ENCODE measurements at places on chromosomes 7 and 10.

- no peak for DNase-seq
Observed at GRCh38 chr10:70714951-70715350, 42.6 kb downstream of the ADAMTS14 start.

GRCh38 chr7:116836048-116836447 is 26.3 kb upstream of the CAPZA2 start:
- no peak for DNase-seq

DNA sequence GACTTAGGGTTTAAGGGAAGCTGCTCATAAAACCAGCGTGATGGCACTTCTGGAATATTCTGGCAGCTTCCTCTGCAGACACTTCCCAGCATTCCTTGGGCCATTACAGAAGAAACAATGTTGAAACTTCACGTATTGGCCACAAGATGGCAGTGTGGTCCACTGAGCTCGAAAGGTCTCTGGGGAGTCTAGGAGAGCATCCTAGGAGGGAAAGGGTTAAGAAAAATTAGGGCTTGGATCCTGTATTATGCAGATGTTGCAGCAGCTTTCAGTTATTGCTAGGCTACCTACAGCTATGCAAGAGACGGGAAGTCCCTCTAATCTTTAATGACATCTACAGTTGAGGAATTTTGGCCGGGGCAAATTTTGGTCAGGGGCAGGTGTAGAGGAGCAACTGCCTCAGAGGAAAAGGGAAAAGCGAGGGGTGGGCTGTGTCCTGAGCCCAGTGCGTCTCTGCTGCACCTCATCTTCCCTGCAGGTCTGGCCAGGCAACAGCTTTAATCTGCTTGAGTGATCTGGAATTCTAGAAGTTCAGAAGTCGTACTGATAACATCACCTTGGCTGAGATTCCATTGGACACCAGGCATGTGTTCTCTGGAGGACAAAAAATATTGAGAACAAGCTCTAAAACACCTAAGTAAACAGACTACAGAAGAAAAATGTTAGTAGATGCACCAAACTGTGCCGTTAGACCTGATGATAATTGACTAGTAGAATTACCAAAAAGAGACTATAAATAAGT is 220.8 kb upstream of the PRSS58 start:
- peak; percentile 42 for DNase-seq

- no peak for DNase-seq
Observed at GRCh38 chr7:36898186-36898585, 173.9 kb upstream of the AOAH start.

DNA sequence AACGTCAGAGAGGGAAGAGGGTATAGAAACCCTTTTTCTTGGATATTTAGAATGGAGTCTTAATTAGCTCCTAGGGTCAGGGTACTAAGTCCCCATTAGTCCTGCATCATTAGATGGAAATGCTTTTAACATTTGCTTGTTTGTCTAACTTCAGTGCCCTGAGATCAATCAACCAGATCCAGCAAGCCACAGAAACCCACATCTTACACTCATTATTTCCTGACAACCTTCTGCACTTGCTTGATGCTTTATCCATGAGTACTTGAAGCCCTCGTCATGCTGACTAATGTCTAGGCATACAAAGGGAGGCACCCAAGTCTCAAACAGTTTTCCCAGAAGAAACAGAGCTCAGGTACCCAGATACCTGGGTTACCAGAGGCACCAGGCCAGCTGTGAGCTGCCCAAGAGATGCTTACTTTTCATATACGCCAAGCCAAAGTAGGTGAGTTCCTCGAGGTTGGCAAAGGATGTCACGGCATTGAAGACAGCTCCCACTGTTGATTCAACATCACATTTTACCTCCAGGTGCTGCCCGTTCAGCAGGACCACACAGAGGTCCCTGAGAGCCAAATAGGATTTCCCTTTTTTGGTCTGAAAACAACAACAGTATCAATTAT is 42.7 kb downstream of the FRMPD2 start:
- DNase-seq = no peak

GRCh38 chr10:124597846-124598165 is 136.2 kb downstream of the LHPP start:
- DNase-seq = no peak

GRCh38 chr7:126993626-126994213 is 259.0 kb downstream of the GRM8 start:
- DNase-seq = no peak

- no peak for DNase-seq
Observed at GRCh38 chr7:2645274-2645868, 13.6 kb downstream of the TTYH3 start.

All from iPS-NIHi11 (cell line).